ENCODE measurements at places on chromosomes 16 and 17. TPM values are rescaled to one million over a fixed set of nuclear protein-coding genes. Genes with fewer than 3 reads are reported as not detected.
A peak's percentile ranks its signal among the peaks of the same experiment; 100 is the strongest.

DNA sequence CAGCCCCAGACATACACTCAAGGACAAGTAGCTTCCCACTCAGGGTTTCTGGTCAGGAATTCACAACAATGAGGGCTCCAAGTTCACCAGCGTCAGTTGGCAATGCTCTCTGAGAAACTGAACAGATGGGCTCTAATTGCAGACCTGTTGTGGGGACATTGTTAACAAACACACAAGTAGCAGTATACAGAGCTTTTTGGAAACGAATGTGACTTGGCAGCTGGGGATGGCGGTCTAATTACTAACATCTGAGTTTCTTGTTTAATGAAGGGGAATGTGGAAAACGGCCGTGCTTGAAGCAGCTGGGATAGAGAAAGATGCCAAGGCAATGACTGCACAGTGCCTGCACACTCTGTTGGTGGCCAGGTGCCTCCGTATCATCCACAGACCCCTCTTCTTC is 316.1 kb upstream of the IRX3 start:
- DNase-seq, result no peak

Gene PRKCB
- 7.3 TPM for total RNA-seq

Gene PMP22
- 22.5 TPM for total RNA-seq

DNA sequence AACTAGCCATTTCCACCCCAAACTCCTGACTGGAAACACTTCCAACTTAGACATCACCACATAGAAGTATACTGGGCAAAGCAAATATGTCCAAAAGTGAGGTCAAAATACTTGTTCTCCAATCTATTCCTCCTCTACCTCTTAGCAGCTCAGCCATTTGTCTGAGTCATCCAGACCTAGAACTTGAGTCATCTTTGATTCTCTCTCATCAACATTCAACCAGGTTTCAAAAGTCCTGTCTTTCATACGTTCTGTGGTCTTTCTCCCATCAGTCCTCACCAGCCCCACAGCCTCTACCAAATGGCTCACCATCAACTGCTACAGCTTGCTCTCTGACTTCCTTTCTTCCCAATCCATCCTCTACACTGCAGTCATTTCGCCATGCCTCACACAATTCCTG is 6.8 kb downstream of the ANKFY1 start:
- DNase-seq, result no peak

DNA sequence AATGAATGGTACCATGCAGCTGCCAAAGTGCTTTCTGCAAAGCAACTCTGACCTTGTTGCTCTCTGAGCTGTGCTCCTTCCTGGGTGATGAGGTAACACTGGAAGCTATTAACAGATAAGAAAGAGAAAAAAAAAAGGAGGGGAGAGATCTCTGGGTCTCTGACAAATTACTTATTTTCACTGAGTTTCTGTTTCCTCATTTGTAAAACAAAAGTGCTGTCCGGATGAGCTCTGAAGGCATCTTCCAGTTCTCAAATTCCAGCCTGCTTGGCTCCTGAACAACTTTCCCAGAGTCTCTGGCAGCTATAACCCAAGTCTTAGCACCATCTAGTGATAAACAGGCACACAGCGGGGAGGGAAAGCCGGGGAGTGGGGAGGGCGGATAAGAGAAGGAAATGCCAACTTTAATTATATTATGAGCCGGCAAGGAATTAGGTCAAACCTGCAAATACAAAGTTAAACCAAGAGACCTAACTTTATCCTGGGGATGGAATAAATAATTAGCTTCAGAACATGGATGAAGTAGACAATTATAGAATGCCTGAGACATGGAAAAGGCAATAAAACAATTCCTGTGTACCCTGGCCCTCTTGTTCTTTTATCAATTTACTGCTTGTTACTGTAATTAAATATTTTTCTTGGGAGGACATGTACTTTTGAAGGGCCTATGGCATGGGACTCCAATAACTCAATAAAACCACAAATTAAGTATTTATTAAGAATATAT is 61.3 kb upstream of the KIFC3 start:
- DNase-seq, result peak; percentile 55

DNA sequence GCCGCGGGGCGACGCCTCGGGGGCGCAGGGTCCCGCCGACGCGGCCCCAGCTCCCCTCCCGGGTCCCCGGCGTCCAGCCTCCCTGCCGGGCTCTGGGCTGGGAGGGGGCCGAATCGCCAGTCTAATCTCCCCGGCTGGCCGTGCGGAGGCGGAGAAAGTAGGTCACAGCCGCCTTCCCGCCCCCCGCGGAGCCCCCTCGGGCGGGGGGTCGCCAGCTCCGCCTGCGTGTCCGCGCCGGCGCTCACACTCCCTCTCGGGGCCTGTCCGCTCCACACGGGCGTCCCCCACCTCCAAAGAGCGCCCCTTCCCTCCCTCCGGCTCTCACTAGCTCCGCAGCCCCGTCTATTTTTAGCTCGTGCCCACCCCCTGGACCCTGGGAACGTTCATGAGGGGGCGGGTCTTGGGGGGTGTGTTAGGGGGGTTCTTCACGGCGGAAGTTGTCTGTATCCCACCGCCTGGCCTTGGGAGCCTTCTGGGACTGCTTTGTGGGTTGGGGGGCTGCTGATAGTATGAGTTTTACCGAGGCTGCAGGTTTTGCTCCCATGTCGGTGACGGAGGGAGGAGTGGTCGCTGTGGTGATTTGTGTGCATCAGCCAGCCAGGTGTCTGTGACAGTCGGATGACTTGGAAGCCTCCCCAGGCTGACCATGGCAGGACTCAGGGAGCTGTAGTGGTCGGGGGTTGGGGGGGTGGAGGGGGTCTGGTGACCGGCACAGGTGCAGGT is 1.1 kb downstream of the ATP1B2 start:
- DNase-seq, result no peak

Gene ABCC3
- 251 TPM for total RNA-seq
